ENCODE measurements at places on chromosomes 1 and 21.
A peak's percentile ranks its signal among the peaks of the same experiment; 100 is the strongest.

- DNase-seq = peak; percentile 23
These were observed 196.2 kb upstream of the APP start for GRCh38 chr21:26366781-26367180.

DNA sequence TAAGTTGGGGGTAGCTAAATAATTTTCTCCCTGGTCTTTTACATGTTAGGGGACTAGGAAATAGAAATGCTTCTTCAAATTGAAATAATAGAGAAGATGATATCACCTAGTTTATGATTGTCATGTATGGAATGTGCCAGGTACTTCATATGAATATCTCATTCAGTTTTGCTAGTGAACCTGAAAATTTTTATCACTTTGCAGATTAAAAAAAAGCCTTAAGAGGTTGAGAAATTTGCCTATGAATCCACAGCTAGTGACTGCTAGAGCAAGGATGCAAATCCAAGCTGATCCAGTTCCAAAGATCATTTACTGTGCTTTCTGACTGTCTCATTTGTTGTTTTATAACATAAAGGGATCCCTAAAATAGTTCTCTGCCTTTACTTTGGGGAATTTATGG lies 24.7 kb downstream of the RNF2 start:
- no peak for DNase-seq

DNA sequence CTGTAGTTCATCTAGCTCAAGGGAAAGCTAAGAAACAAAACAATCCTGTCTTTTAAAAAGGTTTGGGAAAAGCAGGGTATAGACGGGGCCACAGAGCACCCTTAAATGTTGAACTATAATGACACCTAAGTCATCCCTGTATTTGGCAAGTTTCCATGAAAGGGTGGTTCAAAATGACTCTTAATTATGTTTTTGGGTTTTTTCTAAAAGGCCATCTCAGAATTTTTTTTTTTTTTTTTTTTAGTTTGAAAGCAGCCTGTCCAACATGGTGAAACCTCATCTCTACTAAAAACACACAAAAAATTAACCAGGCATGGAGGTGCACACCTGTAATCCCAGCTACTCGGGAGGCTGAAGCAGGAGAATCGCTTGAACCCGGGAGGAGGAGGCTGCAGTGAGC lies 22.2 kb downstream of the TOMM20 start:
- DNase-seq = no peak

GRCh38 chr1:10854856-10855459 lies 58.5 kb upstream of the CASZ1 start:
- DNase-seq = no peak

- no peak for DNase-seq
These were observed 6.2 kb downstream of the TNFRSF18 start for GRCh38 chr1:1199961-1200875.
